ENCODE measurements at places on chromosomes 16 and 17.

- no peak for DNase-seq
These were observed 130.4 kb downstream of the ABCC12 start for GRCh38 chr16:48025359-48025758.

GRCh38 chr17:7281953-7282751, 634 bp downstream of the SLC2A4 start:
- DNase-seq: no peak

DNA sequence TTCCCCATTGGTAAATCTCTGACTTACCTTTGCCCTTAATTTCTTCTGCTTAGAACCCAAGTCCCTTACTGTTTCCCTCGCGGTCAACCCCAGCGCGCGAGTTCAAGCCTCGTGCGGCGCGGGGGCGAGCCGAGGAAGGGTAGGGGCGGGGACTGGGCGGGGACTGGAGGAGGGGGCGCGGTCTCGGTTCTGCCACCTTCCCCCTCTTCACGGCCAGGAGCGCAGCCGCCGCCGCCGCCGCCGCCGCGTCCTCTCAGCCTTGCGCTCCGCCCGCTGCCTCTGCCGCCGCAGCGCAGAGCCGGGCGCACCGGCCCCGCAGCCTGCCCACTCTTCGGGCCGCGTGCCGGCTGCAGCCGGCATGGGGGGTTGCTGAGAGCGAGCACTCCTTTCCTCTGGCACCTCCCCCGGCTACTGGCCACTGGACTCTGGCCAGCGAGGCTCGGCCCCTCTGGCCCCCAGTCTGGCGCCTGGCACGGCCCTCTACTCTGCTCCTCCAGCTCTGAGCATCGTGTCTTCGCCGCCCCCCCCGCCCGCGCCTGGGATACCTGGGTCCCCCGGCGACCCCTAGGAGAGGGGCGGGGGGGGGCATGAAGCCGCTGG, at the start of gene RAPGEFL1:
RAPGEFL1 (plus strand) TSS at position 196 of the 600 bp plus-strand sequence; CDS start at position 588, 392 bp downstream.
- DNase-seq: peak; percentile 87

- peak; percentile 41 for DNase-seq
These were observed 6.7 kb downstream of the GALK1 start for GRCh38 chr17:75758131-75758905.

DNA sequence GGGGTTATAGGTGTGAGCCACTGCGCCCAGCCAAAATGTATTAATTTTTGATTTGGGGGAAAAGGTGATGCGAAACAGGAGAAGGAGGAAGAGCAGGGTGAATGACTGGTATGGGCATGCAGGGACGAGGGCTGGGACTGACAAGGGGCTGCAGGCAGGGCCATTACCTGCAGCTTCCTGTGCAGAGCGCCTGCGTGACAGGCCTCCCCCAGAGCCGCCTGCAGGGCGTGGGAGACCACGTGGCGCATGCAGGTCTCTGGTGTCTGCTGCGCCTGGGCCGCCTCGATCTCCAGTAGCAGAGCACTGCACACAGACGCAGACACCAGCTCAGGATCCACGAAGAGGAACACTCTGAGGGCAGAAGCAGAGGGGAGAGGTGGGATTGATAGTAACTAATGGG, 32.4 kb downstream of the PIK3R6 start:
- DNase-seq: no peak

DNA sequence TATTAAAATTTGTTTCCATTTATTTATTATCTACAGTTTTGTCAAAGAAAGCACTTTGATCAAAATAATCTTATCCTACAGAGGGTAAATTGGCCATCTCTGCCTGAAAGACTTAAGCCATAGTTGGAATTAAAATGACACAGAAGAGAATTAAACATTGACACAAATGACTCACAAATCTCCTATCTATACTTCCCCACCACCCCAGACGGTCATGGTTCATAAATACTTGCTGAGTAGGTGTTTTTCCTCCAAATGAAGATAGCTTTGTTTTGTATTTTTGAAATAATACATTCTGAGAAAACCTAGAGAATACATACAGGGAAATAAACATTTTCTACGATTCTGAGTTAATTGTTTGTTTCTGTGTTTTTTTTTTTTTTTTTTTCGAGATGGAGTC, 142.8 kb downstream of the MAP2K6 start:
- DNase-seq: no peak

DNA sequence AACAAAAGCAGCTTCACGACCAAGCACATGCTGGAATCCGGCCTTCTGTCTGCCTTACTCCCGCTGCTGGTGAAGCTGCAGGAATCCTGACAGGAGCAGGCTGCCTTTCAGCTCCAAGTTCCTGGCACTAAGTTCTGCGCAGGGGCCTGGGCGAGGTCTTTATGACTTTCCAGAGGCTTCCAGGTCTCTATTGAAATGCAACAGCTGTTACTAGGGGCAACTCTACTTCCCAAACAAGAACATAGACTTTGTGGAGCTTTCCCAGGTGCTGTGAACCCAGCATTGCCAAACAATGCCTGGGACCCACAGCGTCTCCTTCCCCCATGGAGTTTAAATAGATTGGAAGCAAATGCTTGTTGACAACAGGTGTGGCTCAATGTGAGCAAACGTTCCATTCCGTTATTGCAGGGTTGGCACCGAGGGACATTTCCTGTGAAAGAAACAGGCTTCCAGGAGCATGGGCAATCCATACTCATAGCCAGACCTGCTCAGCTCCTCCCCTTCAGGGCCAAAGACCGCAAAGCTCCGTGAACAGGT, 156.0 kb downstream of the CDH13 start:
- peak; percentile 3 for DNase-seq

- DNase-seq: no peak
These were observed 107.7 kb downstream of the ABCC1 start for GRCh38 chr16:16057102-16057501.

DNA sequence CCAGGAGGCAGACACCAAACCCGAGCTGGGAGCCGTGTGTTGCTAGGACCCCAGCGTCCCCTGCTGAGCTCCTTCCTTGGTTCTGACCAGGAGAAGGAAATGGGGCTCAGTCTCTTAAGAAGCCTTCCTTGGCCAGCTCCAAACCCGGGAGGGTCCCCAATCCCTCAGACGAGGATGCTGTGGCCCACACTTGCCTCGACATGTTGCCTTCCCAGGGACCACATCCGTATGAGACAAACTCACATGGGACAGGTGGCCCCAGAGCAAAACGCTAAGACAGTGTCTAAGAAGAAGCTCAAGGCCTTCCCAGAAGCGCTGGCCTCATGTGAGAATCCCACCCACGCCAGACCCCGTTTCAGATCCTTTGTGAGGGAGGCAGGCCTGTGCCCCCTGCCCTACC, 19.8 kb downstream of the LGALS9 start:
- DNase-seq: no peak

- no peak for DNase-seq
These were observed 93.3 kb downstream of the TOX3 start for GRCh38 chr16:52453644-52454043.

- DNase-seq: no peak
These were observed 303.7 kb downstream of the KCNJ2 start for GRCh38 chr17:70473049-70473448.

- DNase-seq: no peak
These were observed 1.5 kb downstream of the GSDMB start for GRCh38 chr17:39916918-39917317.

- DNase-seq: no peak
These were observed 10.8 kb downstream of the LRRC59 start for GRCh38 chr17:50386510-50386909.

DNA sequence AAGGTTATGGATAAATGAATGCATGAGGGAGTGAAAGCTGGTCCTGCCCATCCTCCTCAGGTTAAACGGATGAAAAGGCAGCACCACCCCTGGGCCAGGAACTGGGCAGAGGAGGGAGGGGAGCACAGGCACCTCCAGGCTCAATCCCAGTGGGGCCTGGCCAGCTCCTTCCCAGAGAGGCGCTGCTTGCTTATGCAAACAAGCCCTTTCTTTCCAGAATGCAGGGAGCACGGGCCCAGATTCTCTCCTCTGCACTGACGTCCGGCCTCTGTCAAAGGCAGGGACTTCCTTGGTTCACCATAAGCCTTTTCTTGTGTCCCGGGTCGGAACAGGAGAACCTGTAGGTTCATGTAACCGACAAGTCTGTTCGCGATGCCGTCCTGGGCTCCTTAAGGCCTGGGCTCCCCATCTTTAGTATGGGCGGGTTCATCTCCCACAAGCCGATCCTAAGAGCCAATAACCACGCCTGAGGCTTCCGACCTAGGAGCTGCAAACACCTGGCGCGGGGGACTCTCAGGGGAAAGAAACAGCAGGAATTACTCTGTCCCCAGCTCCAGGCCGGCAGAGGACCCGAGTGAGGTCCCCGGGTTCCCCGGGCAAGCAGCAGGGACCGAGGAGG, 16.3 kb downstream of the ENPP7 start:
- peak; percentile 41 for DNase-seq

- no peak for DNase-seq
These were observed 1436.1 kb upstream of the GOT2 start for GRCh38 chr16:60170196-60170595.

DNA sequence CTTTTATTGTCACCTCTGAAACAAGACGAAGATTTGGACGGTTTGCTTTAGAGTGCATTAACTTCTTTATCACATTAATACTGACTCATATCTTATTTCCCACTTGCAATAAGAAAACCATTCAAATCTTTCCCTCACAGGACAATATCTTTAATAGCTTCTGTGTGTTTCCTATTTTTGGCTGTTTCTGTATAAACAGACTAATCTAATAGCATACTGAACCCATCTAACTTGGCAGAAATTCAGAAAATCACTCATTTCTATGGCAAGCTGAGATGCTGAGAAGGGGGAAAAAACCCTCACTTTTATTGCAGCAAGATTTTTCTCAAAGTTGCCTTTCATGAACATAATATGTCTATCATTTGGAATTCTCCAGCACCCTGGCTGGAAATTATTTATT, 524.9 kb downstream of the WWOX start:
- DNase-seq: no peak

DNA sequence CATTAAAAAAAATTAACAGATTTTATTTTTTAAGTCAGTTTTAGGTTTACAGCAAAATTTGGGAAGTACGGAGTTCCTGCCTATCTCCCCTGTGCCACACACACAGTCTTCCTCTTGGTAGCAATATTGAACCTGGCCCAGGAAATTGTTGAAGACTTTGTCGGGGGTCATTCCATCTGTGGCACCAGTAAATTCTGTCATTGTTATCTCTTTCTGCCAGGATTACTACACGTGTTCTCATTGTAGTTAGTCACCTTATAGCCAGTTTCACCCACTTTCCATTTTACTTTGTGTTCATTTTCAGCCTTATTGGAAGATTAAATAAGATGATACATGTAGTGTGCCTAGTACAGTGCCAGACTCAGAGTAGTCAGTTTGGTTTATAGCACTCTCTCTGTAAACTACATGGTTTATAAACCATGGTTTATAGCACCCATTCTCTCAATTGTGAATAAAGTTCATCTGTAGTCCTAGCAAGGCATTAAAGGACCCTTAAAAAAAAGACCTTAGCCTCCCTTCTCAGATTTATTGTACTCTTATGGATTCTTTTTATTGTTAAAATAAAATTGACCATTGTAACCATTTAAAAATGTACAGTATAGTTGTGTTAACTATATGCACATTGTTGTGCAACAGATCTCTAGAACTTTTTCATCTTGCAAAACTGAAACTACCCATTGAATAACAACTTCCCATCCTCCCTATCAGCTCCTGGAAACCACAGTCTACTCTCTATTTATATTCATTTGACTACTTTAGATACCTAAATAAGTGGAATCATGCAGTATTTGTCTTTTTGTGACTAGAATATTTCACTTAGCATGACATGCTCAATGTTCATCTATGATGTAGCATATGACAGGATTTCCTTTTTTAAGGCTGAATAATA, 36.1 kb downstream of the NLK start:
- DNase-seq: no peak

GRCh38 chr16:87648236-87648635, 45.9 kb downstream of the JPH3 start:
- DNase-seq: peak; percentile 24

DNA sequence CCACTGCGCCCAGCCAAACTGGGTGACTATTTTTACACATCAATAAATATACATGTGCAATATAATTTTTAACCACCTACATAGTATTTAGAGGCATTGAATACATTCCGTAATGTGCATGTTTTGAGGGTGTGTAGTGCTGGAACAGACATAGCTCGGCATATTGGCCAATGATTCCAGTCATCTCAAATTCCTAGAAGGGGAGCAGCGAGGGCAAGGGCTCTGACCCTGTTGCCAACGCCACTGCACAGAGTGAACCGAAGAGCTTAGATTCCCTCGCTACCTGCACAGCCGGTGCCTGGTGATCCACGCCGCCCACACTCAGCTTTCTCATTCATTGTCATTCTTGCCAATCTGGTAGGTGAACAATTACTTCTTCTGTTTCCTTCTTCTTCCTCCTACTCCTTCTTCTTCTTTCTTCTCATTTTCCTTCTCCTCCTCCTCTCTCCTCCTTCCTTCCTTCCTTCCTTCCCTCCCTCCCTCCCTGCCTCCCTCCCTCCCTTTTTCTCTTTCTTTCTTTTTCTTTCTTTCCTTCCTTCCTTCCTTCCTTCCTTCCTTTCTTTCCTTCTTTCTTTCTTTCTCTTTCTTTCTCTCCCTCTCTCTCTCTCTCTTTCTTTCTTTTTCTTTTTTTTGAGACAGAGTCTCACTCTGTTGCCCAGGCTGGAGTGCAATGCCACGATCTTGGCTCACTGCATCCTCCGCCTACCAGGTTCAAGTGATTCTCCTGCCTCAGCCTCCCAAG, 26.3 kb upstream of the ATP2A3 start:
- no peak for DNase-seq

- no peak for DNase-seq
These were observed 262.9 kb upstream of the SDK2 start for GRCh38 chr17:73906896-73907870.

- DNase-seq: peak; percentile 74
These were observed at the start of gene CENPX for GRCh38 chr17:82022310-82022980. TSS of gene CENPX (minus strand) at chr17:82022878. CDS start at chr17:82022861, 17 bp downstream.

- DNase-seq: peak; percentile 95
These were observed 42.9 kb upstream of the MRTFB start for GRCh38 chr16:14028202-14028601.

DNA sequence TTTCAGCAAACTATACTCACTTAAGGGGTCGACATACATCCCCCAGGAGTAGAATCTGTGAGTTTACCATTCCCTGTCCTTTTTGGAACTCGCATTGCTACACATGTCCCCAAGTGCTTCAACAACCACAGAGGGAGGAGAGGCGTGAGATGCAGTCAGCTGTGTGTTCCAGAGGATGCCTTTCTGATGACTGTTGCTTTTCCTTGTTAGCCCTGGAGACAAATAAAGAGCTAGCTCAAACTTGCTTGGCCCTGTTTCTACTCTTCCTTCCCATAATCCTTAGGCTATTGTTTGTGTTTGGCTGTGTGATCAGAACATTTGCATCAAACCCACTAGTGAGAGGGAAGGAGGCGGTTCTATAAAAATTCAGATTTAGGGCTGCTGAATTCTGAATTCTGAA, 264.0 kb downstream of the ENGASE start:
- DNase-seq: no peak

DNA sequence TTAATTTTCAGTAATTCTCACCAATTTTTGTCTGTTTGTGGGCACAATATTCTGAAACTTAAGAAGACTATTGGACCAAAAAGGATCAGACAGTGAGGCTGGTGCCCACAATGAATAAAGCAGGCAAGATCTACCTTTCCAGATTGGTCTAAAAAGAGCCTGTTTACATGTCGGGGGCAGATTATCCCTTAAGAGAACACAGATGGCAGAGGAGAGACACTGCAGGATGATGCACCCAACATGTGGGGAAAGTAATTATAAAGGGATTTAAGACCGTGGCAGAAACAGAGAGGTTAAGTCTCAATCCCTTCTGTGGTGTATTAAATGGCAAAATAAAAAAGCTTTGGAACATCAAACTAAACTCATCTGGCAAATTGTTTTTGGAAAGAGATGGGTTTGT, 331.8 kb upstream of the CDH11 start:
- DNase-seq: no peak
